CD4-positive, alpha-beta T cell (primary cell): ENCODE measurements at places on chromosomes 2 and 18.

DNA sequence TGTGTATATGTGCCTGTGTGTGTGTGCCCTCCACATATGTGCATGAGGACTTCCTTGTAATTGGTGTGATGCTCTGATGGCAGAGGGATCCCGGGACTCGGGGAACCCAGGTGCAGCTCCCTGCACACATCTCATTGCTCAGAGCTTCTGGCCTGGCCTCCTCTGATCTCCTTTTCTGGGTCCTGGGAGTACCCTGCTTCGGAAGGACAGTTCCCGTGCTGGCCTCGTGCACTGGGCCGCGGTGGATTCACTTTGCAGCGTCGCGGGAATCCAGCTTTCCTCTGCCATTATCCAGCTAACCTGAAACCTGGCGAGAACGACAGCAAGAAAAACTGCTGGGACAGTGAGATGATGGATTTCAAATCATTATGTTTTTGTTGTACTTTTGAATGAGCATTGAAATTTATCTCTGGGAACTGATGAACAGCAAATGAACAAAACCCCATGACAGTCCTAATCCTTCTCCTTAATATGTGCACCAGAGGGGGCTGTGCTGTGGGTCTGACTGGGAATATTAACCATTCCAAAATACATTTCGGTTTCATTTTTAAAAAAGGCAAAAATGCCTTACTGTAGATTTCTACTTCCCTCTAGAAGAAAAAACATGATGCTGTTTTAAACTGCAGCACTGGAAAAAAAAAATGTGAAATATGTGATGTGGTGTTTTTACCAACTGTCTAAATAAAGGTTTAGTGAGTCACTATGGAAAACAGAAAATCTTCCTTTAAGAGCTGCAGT, 78.2 kb downstream of the PTGR3 start:
- no peak for DNase-seq

DNA sequence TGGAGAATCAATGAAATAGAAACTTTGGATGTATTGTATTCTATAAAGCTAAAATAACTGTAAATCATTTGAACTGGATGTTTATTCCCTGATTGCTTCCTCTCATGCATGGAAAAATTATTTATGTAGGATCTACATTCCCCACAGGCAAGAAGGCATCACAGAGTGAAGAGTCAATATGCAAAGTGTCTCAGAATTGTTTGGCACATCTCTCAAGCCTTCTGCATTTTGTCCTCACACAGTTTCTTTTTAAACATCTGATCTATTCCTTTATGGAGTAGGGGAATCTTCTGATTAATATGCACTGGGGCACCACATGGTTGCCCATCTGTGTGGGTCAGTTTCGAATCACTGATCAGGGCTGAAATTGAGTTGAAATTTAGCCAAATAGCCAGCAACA, 465.4 kb downstream of the ZNF804A start:
- DNase-seq, result no peak

DNA sequence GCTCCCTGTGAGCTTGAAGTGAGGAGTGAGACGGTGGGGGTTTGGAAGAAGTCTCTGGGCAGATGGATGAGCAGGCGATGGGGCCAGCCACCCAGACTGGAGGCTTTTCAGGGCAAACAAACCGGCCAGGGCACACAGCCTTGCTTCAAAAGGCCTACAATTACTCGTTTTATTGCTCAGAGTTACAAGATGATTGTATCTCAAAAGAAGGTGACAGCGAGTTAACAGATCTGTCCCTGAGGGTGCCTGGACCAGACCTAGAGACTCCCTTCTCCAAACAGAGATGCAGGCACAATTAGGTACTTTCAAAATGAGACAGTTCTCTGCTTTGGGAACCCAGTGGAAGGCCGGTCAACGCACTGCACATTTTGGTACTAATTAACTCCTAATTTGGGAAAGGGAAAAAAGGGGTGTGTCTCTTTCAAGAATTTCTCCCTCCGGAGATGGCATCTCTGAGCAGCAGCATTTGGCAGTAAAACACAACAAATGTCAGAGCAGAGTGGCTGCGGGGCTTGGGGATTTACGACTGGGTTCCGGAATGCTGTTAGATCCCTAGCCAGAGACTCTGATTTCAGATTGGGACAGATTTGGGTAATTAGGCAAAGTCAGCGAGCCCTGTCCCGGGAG, 226.7 kb downstream of the TTC32 start:
- no peak for DNase-seq

DNA sequence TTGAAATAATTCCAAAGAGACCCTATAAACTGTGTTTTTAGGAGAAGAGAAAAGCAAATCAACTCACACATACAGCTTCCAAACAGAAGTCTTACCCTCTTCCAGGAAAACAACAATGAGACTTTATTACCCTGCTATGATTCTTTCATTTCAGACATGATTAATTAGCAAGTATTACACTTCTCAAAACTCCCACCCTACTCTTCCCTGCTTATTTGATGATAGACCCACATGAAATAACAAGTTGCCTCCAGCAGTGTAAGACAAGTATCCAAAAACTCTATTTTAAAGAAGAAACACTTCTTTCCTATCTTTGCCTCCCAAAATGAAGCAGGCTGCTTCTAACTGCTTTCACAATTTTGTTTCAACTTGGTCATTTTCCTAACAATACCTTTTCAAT, 4.1 kb downstream of the FIGN start:
- no peak for DNase-seq

DNA sequence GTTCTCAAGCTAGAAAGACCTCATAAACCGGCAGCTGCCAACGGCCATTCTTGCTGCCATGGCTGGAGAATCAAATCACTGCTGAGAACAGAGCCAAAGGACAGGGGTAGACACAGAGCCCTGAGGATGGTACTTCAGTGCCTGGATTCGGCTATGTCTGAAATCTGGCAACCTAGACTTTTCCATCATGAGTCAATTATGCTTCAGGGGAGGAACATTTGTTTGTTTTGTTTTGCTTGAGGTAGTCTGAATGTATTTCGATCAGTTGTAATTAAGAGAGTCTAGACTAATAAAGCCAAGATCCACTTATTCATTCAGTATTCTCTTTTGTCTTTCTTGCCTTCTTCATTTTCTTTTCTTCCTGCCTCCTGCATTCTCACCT, 122.8 kb upstream of the SH3BP4 start:
- DNase-seq, result no peak

GRCh38 chr2:240877460-240878340, 9.1 kb downstream of the AGXT start:
- DNase-seq, result no peak

DNA sequence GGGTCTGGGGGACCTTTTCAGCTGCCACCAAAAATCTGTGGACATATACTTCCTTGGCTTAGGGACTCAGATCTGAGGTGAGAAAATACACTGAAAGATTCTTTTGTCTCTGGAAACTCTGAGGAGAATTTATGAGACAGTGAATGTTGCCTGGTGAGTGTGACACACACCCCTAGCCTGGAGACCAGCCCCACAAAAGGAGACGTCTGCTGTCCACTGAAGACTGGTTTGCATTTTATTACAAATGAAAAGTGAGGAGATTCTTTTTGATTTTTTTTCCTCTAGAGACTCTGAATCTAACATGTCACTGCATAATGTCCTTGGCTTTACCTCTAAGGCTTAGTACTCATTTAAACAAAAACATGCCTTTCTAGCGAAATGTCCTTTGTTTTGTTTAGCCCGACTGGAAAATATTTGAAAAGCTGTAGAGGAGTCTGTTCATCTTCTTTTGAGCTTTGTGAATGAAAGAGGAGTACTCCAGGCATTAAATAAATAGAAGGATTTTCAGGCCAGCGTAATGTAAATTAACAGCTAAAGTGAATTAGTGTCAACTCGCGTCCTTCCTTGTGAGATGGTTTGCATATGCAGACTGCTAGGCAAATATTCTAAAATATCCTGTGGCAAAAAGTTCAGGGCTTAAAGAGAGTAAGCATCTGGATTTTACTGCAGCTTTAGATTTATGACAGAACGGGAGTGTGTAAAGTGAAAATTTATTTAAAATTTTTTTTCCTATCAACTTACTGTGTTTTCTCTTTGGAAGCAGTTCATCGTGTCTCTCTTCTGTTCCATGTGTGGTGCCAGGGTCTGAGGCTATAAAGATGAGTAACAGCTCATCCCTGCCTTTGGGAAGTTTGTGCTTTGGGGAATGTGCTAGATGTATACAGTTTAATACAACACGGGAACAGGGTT, 125.4 kb downstream of the VWA3B start:
- no peak for DNase-seq

- DNase-seq, result no peak
Observed at GRCh38 chr2:28333606-28334526, 58.8 kb upstream of the FOSL2 start.

- DNase-seq, result no peak
Observed at GRCh38 chr2:161943011-161943410, 131.0 kb downstream of the DPP4 start.

DNA sequence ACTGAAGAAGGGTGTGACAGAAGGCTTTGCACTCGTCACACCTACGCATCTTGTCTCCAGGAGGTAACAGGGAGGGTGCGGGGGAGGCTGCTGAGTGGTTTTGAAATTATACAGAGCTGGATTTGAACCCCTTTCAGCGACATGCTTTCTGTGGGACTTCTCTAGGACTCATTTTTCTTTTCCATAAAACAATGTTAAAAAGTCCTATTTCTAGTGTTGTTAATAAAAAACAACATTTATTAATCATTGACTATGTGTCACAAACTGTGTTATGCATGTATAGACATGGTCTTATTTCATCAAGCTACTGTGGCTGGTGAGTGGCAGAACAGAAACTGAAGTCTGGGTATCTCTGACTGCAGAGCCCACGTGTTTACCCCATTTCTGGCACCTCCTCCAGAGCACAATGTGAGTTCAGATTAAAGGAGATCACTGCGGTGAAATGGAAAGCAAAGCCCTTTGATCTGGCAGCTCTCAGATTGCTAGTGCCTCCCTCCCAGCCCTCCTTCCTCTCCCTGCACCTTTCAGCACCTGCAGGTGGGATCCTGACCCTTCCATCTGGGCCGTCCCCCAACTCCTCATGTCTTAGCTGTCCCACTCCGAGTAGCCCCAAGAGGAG, 315.5 kb upstream of the MYT1L start:
- DNase-seq, result peak; percentile 57

DNA sequence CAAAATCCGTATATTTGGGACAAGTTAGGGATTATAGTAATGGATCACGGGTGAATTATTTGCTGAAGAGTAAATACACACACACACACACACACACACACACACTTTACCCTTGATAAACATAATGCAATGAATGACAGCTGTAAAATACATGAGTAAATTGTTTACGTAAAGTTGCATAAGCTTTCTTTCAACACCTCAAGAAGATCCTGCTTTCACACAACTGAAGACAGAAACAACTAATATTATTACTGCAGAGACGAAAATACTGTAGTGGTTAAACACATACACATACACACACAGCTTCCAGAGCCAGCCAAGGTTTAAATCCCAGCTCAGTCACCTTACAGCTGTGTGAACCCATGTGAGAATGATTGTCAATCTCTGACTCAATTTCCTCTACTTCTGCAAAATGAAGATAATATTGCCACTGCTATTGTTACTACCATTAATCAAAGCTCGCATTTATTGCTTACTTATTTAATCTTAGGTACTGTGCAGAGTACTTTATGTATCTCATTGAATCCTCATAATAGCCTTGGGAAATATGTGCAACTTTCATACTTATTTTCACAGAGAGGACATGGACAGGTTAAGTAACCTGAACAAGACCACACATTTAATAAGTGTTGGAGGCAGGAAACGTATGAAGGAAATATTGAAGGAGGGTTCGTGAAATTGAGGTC, 50.6 kb upstream of the DOK6 start:
- DNase-seq, result no peak

DNA sequence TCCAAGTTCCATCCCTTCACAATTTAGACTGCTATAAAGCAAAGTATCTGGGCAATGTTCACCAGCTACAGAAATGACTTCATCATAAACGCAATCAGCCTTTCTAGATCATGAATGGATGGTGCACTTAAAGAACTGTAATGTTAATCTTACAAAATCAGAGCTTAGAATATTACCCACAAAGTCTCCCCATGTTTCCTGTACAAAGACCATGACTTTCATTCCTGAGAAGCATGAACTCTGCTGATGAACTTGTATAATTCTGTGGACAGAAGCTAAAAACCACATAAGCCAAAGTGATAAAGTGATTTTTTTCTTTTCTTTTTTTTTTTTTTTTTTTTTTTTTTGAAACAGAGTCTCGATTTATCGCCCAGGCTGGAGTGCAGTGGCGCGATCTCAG, 53.3 kb downstream of the C1D start:
- DNase-seq, result no peak

DNA sequence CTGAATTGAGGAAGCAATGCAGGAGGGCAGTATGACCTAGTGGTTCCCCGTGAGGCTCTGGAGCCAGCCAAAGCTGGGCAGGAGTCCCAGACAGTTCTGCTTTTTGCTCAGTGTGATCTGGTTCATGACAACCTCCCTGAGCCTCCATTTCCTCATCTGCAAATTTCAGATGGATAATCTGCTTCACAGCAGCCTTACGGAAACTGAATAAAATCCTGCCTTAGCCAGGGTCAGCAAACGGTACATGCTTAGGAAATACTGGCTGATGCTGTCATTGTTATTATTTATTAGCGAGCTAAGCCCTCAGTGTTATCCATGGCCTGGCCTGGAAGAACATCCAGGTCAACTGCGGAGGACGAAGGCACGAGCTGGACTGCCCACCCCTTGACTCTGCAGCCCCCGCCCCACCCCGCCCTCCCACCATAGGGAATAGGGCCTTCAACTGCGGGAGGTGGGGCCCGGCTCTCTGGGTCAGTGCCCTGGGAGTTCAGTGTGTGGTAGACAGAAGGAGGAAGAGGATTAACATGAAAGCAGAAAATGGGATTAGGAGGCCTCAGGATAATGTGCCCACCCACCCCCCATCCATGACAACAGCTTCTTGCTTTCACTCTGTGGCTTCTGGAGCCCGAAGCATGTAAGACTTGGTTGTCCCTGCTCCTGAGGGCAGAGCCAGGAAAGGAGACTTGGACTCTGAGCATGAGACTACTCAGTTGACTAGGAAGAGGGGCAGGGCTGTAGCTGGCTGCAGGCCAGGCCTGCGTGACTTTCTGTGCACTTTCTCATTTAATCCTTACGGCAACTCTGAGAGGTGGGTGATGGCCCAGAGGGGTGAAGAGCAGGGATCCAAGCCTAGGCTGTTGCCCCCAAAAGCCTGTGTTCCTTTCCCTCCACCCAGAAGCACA, 13.1 kb downstream of the PKDCC start:
- no peak for DNase-seq

GRCh38 chr18:49884465-49884864, 71.1 kb upstream of the ACAA2 start:
- DNase-seq, result no peak

GRCh38 chr18:9876867-9877654, 8.7 kb upstream of the TXNDC2 start:
- DNase-seq, result no peak
